Endothelial cell (in vitro differentiated cells): ENCODE measurements at places on chromosomes 7 and 10.

GRCh38 chr10:103534621-103535498 is 41.4 kb downstream of the NEURL1 start:
- no peak for DNase-seq

- DNase-seq, result no peak
These were observed 146.6 kb downstream of the SH2D4B start for GRCh38 chr10:80684259-80684658.

DNA sequence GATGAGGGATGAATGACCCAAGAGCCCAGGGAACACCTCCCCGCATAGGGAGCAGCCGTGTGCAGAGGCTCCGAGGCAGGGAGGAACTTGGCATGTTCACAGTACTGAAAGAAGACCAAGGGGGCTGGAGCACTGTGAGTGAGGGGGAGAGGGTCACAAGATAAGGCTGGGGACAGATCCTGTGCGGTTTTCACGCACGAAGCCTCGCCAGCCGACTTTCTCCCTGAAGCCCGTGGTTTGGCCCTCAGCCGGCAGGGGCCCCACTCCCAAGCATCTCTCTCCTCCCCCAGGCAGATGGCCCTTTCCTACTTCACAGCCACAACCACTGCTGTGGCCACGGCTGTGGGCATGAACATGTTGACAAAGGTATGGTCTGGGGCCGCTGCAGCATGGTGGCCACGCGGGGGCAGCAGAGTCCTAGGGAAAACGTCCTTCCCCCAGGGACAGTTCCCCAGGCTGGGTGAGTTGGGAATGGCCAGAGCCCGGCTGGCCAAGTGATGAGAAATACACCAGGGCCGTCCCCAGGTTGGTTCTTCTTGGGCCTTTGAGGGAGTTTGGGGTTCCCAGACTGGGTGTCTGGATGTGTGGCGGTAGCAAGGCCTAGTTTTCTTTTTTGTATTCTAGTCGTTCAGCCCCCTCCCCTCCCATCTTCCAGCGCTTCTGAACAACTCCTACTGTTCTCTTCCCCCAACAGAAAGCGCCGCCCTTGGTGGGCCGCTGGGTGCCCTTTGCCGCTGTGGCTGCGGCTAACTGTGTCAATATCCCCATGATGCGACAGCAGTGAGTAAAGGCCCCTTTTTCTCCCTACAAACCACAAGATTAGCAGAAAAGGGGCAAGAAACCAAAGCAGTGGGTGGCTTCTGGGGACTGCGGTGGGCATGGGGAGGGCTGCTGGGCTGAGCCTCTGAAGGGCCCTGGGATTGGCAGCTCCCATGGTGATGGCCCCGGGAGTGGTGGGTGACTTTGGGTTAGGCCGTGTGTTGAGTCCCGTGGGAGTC is 14.4 kb upstream of the WBP1L start:
- DNase-seq, result peak; percentile 91

DNA sequence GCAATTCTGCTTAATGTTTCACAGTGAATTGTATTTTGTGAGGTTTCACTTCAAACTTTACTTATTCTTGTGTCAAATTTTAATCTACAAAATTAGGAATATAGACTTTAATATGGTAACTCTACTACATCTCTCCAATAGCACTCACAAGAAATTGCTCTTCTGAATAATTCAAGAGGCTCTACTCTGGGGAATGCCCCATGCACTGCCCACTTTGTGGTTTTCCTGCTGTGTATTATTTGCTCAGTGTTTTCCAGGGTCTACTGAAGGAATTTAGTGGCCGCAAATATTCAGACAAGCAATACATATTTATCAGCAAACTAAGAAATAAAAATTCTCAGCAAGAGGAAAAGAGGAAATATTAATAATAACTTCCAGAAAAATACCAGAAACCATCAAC is 611.4 kb downstream of the TNS3 start:
- DNase-seq, result no peak

GRCh38 chr7:1151156-1151555 is 8.8 kb downstream of the ZFAND2A start:
- no peak for DNase-seq

- DNase-seq, result no peak
These were observed 10.6 kb downstream of the ZCCHC24 start for GRCh38 chr10:79434821-79435251.

- DNase-seq, result peak; percentile 26
These were observed 26.3 kb downstream of the CRCP start for GRCh38 chr7:66140924-66141323.

DNA sequence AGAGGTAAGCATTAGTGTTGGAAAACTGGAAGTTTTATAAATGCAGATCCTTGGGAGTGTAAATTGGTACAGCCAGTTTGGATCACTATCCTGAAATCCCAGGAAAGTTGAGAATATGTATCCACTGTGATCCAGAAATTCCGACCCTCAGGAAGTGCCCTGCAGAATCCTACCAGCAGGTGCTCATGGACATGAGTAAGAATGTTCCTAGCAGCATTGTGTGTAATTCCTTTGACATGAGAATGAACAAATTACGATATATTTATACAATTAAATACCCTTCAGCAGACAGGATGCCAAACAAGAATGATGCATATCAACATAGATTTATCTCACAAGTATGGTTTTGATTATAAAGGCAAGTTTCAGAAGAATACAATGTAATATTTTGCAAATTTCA is 181.6 kb downstream of the XPNPEP1 start:
- no peak for DNase-seq

- DNase-seq, result no peak
These were observed 60.2 kb downstream of the PAXIP1 start for GRCh38 chr7:154942691-154943090.

DNA sequence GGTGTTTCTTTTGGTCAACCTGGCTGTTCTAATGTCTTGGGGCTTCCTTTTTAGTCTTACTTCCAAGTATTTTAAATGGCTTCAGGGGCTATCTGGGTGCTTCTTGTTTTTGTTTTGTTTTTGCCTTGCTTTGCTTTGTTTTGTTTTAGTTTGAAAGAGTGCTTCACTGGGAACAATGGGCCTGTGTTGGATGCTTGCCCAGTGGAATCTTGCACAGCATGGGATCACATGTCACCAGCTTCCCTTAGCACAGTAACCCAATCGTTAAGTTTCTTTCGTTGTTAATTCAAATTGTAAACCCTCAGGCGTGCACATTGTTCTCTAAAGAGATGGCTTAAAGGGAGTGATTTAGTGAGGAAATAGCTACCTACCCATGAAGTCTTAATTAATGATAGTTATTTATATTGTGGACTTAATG is 8.9 kb downstream of the COL17A1 start:
- no peak for DNase-seq

DNA sequence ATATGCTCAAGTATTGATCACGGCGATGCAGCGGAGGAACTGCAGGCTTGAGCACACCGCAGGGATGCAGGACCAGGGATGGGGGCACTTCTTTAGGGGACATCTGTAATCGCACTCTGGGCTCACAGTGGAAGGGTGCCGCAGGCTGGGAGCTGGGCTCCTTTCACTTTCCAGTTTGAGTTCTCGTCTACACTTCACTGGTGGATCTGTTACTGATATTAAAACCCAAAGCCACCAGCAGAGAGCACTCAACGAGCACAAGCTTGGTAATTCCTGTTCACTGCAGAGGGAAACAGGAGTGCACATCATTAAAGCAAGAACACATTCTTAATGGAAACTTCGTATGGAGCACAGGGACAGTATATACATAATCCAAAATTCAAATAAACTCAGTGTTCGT is 91.3 kb downstream of the PARD3 start:
- peak; percentile 26 for DNase-seq

GRCh38 chr10:124647421-124648130 is 96.6 kb downstream of the FAM53B start:
- DNase-seq, result peak; percentile 27

DNA sequence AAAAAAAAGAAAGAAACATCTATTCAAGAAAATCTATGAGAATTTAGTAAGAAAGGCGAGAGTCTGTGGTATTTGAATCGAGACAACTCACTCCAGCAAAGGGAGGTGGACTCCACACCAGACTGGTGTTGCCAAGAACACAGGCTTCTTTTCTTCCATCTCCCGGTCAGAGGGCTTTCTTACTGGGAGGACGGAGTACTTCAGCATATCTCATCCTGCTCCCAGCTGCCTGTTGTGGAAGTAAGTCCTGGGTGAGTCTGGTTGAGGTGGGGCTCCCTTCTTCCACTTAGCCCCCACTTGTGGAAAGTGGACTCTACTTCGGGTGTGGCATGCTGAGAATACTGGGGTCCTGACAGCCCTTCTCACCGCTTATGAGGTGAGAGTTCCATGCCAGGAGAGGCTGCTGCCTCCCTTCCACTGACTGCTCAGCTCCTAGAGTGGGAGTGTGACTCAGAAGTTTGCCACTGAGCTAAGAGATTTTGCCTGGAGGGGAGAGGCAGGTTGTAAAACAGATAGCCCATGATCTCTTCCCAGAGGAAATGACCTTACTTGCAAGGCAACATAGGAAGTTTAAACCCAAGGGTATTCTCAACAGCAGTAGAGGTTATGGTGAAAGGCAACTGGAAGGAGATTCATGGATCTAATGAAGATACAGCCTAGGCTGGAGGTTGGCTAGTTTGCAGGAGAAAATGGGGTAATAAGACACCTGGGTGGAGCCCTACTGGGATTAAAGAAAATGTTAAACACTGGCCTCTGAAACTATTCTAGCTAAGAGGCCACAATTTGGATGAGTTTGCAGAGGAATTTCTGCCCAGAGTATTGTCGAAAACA is 3.5 kb upstream of the NACAD start:
- DNase-seq, result no peak
